ENCODE measurements at places on chromosomes 2 and 18. TPM values are rescaled to one million over a fixed set of nuclear protein-coding genes. Genes with fewer than 3 reads are reported as not detected.

TCF7L1 gene
- 0.67 TPM for total RNA-seq

AGFG1 gene
- 65.3 TPM for total RNA-seq

RTP5 gene
- 0.10 TPM for total RNA-seq

REEP1 gene
- total RNA-seq, result 2.9 TPM

GCG gene
- not detected for total RNA-seq

ARHGEF33 gene
- total RNA-seq, result 0.52 TPM

ANKRD29 gene
- total RNA-seq, result 1.6 TPM

METTL4 gene
- 6.0 TPM for total RNA-seq

ATP6V1B1 gene
- 72.5 TPM for total RNA-seq

KIAA2012 gene
- not detected for total RNA-seq

NMUR1 gene
- total RNA-seq, result 0.19 TPM

KCNJ3 gene
- total RNA-seq, result not detected

NOL4 gene
- total RNA-seq, result not detected

PLCD4 gene
- 0.34 TPM for total RNA-seq

DNA sequence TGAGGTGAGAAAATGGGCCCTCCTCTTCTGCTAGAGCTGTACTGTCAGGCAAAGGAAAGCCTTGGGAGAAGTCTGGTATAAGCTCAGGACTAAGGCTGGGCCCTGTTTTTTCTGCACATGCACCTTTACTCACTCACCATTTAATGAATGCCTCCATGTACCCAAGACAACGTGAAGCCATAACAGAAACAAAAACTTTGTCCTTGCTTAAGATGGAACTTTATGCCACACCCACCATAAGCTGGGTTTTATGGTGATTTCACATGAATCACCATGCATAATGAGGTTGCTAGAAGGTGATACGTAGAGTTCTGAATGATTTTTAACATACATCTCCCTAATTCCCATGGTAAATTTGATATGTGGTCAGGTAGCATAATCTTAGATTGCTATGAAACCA, 63.7 kb upstream of the CYP26B1 start:
- DNase-seq, result no peak

DNA sequence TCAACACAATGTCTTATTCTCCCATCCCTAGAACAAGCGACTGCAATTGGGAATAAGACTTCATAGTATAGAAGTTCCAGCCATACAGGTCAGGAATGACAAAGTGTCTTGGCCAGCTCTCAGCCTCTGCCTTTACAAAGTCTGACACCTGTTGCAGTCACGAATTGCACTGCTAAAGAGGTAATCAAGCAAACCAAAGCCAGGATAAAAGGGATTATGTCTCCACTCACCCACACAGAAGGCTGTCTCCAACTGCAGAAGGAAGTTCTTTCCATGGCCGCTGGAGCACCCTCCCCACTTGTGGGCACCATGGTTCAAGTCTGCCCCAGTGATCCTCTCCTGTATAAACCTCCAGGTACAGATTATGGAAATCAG, 114.8 kb upstream of the PKDCC start:
- no peak for DNase-seq

DNA sequence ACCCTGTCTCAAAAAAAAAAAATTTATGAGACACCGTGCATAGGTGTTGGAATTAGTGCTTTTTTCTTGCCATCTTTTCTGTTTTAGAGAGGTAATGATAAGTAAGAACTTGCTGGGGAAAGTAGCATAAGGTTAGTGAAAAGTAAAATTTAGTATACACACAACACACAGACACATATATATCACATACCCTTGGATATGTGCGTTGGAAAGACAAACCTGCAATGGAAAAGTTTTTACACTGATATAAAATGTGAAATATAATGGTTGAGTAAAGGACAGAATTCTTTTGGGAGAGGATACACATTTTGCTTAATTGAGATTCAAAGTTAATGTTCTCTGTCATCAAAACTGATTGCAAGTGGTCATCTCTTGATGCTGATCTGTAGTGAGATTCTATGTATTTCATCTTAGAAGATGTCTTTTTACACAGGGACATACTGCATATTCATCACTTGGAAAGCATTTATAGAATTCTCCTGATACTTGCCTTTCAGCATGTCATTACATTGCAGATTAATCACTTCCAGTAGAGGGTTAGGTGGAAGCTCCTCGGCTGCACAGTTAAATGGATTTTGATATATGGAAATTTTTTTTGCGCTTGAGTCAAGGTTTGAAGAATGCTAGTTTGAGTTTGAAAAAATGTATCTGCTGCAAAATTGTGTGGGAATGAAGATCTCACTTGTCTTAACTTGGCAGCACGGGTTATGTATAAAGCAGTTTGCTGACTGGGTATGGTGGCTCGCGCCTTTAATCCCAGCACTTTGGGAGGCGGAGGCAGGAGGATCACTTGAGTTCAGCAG, 13.5 kb downstream of the PPP1CB start:
- no peak for DNase-seq

DNA sequence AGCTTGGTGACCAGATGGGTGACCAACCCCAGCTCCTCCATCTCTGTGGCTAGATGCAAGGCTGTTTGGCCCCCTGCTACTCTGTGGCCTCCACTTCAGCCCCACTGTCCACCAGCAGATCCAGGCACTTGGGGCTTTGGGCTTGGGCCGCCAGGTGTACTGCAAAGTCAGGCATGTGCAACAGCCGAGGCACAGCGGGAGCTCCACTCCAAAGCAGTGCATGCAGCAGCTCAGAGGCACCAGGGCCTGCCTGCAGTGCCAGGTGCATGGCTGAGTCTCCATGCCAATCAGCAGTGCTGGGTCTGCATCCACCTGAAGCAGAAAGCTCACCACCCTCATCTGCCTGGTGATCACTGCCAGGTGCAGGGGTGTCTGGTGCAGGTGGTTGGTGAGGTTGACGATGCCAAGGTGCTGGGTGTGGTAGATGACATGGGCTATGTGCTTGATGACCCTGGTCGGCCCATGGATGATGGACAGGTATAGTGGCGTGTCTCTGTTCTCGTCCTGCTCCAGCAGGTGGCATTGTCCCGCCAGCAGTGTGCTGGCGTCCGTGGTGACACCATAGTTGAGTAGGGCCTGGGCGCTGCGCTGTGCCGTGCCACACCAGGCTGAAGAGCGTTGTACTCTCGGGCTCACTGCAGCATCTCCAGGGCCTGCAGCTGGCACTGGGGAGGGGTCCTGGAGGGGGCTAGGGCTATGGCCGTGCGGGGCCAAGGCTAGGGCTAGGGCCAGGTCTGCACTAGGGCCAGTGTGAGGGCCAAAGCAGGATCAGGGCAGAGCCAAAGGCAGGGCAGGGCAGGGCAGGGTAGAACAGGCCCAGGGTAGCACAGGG, 1.0 kb upstream of the ANKRD62 start:
- no peak for DNase-seq

- no peak for DNase-seq
These were observed 23.3 kb downstream of the MRO start for GRCh38 chr18:50796495-50796894.

DNA sequence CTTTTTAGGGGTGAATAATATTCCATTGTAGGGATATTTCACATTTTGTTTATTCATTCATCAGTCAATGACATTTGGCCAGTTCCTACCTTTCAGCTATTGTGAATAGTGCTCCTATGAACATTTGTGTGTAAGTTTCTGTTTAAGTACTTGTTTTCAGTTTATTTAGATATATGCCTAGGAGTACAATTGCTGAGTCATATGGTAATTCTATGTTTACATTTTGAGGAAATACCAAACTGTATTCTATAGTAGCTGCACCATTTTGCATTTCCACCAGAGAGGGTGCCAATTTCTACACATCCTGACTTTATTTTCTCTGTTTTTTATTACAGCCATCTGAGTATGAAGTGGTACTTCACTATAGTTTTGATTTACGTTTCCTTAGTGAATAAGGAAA, 54.4 kb upstream of the ZNF236 start:
- no peak for DNase-seq

- no peak for DNase-seq
These were observed 200.8 kb upstream of the STON1 start for GRCh38 chr2:48328942-48329723.

- DNase-seq, result no peak
These were observed 183.8 kb upstream of the ZC3H15 start for GRCh38 chr2:186302263-186302662.

DNA sequence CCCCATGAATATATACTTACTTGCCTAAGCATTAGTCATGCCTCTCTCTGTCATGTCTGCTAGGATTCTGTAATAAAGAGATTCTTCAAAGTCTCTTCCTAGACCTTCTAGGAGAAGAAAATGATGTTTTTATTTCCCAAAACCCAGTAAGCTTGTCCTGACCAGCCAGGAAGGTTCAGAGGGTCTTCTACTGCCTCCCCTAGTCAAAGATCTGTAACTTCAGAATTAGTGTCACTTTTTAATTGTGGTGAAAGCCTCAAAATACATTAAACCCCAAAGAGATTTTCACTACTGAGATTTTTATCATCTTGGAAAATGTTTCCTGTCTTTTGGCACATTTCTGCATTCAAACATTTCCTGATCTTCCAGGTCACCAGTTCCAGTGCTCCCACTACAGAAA, 232.9 kb upstream of the STK17B start:
- no peak for DNase-seq

DNA sequence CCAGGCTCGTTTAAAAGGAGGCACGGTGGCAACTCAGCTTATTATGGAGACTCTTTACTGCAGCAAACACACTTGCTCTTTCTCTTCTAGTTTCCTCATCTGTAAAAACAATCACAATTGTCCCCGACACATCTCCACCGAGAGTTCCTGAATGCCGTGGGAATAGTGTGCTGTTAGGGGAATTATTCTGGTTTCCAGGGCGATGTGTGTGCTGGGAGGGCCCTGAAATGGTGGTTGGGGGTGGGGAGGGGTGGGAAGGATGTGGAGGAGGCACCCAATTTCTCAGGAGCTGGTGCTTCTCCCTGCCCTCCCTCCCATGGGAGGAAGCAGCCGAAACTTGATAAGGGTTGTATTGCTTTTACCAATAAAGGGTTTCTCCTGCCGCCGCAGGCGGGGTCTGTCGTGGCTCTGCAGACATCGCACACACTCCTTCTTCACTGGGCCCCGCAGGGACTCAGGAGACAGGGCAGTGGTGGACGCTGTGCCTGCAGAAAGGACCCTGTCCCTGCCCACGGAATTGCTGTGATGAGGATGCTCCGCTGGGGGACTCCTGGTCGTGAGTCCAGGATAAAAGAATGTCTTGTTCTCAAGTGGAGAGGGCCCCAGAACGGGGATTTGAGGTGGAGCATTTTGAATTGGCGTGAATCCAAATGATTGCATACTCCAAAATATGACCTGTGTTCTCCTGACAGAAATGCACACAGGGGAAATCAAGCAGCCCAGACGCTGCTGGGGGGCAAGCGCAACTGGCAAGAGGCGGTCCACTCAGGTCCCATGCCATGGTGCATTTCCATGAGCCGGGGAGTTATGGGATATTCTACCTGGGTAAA, 119.2 kb downstream of the ACKR3 start:
- no peak for DNase-seq

GRCh38 chr2:233213011-233213410, 38.5 kb upstream of the ATG16L1 start:
- DNase-seq, result no peak

GRCh38 chr2:9018534-9018933, 15.1 kb upstream of the MBOAT2 start:
- DNase-seq, result no peak

DNA sequence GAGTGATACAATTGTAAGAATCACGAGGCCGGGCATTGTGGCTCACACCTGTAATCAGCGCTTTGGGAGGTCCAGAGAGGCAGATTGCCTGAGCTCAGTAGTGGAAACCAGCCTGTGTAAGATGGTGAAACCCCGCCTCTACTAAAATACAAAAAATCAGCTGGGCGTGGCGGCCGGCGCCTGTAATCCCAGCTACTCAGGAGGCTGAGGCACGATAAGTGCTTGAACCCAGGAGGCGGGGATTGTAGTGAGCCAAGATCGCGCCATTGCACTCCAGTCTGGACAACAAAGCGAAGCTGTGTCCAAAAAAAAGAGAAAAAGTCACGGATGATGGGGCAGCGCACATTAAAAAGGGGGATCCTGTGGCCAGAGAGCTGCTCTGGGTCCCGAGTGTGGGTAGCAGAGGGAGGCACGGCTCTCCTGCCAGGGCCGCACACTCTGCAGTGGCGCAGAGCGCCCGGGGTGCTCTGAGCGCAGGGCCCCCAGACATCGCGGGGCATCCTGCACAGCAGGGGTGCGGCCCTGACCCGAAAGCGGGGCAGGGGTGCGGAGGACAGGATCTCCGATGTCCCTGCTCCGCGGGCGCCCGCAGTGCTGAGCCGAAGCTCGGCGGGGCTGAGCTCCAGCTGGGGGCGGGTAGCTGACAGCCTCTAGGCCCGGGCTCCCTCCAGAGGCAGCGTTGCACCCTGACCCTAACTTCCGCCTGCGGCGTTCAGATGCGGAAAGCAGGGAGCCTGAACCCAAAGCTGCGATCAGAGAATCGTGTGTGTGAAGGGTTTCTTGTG, 30.4 kb upstream of the RAB6D start:
- no peak for DNase-seq

- DNase-seq, result no peak
These were observed 245.1 kb downstream of the NEDD4L start for GRCh38 chr18:58288921-58289797.

- peak; percentile 77 for DNase-seq
These were observed at the start of gene TMBIM1 for GRCh38 chr2:218292048-218293014. Gene TMBIM1 (minus strand): TSS chr2:218292503. CDS start chr2:218282141, 10,362 bp downstream.

DNA sequence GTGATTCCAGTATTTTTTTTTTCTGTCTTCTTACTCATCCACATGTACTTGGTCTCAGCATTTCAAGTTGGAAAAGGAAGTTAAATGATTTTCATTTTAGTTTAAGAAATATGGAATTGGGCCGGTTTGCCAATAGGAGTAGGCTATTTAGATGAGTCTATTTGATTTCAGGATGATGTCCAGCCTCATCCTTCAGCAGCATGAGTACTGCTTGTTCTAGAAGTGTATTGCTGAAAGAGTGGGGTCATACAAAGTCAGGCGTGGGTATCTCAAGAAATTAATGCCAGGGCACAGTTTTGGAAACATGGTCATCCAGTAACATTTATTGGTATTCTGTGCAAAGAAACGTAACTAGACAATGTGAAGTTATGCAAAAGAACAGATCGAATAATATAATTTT, 44.9 kb upstream of the MSTN start:
- DNase-seq, result no peak

DNA sequence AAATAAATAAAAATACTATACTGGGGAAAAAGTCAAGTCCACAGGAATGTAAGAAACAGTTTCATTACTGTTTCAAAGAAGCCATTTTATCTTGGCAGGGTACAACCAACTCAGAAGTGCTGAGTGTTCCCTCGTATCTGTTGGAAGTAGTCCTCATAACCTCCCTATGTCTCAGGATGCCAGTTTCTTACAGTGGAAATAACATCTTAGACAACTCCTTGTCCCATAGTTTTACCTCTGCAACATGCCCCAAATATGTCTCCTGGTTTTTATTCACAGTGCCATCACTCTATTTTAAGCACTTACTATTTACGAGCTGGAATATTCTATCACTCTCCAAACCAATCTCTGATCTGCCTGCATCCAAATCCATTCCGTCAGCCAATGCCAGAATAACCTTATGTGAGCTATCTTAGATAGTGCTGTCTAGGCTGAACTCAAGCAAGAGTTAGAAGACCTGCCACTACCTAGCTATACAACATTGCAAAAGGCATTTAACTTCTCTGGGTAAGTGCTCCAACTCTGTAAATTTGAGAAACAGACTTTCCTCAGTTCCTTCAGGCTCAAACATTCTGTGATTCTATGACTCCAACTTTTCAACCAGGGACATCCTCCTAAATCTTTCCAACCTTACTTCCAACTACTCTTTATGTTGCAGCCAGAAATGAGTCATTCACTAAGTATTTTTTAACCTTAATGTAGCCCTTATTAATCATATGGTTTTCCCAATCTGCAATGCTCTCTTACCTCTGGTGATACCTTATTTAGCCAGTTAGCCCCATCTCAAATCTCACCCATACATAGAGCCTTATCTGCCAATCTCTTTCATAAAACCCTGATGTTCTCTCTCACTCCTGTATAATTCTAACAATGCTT, 66.7 kb downstream of the RTN4 start:
- no peak for DNase-seq

Data from lower leg skin (tissue), 4 donors.